Daoy (cell line): ENCODE measurements at places on chromosomes 12 and 14.

DNA sequence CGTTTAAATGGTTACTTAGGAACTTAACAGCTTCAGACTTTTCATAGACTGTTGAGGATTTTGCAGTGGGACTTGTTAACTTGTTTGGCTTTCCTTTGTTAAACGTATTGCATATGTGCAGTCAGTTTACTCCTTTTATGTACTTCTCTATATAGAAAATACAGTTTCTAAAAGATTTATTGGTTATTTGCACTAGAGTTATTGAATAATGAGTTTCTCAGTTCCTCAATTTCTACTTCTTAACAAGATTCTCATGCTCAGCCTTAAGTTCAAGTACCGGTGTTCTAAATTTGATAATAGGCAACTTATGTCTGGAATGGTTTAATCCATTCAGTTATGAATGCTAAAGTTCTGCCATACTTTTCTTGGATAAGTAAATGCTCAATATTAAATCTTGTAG, 919 bp downstream of the PSMA3 start:
- no peak for DNase-seq

DNA sequence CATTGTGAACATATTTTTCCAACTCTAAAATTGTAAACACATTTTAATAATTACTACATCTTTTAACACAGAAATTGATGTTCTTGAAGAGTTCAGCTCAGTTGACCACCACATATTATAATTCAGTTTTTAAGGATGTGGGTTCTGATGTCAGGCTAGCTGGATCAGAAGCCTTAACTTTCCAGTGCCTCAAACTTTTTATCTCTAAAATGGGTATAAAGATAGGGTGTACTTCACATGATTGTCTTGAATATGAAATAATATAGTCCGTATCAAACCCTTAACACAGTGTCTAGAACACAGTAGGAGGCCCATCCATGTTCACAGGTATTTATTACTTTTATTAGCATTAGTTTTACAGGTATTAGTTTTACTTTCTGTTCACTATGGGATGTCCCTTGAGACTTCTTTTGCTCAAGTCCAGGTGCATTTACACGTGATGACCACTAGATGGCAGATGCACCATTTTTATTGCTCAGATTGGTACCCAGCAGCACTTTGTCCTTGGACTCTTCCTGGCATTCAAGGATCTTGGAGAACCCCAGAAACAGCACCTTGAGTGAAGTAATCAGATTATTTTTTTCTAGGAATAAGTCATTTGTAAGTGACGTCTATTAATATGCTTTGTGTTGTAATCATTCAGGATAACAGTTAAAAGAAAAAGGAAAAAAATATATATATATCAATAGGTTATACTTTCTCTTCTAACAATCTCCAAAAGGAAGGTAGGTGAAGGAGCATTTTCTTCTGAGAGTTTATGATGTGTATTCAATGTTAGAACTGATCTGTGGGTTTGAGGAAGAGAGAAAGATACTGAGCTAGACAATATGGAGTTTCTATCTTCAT, 580.2 kb downstream of the ETNK1 start:
- DNase-seq: peak; percentile 53

DNA sequence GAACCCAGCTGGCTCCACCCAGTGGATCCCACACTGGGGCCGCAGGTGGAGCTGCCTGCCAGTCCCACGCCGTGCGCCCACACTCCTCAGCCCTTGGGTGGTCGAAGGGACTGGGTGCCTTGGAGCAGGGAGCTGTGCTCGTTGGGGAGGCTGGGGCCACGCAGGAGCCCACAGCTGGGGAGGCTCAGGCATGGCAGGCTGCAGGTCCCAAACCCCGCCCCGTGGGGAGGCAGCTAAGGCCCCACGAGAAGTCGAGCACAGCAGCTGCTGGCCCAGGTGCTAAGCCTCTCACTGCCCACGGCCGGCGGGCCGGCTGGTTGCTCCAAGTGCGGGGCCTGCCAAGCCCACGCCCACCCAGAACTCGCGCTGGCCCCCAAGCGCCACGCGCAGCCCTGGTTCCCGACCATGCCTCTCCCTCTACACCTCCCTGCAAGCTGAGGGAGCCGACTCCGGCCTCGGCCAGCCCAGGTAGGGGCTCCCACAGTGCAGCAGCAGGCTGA, 56.2 kb downstream of the ANO2 start:
- no peak for DNase-seq

DNA sequence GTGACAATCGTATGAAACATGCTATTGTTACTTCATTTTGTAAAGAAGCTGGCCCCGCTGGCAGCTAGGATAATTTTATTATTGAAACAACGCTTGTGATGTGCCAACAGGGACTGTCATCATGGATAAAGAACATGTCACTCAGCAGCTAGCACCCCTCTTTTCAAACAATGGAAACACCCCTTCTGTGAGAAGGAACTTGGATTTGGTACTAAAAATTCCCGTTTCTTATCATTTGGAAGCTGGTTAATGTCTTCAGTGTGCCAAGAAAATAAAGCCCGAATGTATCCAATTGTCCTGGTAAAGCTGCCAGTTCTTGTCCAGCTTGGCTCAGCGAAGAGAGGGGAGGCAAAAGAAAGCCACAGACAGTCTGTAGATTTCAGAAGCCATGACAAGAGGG, 186.6 kb downstream of the PHLDA1 start:
- DNase-seq: no peak

DNA sequence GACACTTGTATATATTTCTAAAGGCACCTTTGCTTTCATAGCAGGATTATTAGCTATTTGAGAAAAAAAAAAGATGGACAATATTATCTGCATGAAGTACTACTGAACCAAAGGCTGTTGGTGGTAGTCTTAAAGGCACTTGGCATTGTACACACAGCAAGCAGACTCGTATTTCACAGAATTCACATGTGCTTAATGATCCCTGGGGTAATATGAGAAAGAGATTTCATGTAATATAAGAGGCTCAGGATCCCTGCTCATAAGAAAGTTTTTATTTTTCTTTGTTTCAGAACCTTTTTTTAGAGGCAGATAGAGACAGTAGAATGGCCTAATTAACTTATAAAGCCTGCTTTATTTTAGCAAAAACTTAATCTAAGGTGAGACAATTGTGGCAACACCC, 59.5 kb downstream of the SYNE2 start:
- DNase-seq: no peak

DNA sequence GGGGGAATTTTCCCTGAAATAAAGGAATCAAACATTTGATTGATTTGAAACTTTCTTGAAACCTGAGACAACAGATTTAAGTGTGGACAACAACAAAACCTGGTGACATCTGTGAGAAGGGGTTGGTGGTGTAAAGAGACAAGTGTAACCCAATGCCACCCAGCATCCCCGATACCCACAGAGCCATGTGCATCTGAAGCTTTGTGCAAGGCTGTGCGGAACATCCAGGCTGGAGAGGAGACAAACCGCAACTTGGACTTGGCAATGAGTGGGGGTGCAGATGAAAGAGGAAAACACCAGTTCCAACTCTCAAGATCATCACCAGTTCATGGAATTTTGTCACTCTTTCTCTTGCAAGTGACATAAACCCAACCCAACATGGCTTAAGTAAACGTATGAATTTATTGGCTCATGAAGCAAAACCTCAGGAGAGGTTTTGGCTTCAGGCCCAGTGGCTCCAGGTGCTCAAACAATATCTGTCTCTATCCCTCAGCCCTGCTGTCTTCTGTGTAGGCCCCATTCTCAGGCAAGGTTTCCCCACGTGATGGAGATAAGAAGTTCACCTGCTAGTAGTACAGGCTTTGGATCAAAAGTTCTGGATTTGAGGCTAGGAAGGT, 55.2 kb upstream of the NTF3 start:
- no peak for DNase-seq

DNA sequence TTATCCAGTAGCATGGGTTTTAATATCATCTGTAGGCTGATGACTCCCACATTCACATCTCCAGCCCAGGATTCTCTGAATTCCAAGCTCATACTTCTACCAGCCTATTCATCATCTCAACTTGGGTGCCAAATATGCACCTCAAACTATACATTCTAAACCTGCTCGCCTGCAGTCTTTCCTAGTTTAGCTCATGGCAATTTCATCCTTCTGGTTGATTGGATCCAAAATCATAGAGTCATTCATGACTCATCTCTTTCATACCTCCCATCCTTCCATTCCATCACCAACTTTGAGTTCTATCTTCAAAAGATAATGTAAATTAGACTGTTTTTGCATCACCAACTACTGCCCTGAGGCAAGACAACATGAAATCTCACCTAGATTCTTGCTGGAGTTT, 99.7 kb upstream of the EGLN3 start:
- no peak for DNase-seq

DNA sequence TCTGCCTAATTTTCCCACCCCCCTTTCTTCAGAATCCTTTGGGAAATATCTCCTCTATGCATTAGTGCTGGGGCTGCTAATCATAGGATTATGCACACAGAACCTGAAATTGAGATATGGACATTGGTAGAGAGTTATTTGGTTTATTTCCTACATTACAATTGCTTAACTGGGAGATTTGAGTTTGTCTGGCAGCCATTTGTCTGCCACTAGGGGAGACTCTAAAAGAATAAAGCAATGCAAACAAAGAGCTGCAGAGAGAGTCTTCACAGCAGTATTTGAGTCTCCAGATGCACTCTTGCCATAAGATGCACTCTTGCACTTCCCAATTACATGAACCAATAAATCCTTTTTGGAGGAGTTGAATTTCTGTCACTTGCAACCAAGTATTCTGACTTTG, 12.0 kb upstream of the PCNX4 start:
- DNase-seq: no peak

DNA sequence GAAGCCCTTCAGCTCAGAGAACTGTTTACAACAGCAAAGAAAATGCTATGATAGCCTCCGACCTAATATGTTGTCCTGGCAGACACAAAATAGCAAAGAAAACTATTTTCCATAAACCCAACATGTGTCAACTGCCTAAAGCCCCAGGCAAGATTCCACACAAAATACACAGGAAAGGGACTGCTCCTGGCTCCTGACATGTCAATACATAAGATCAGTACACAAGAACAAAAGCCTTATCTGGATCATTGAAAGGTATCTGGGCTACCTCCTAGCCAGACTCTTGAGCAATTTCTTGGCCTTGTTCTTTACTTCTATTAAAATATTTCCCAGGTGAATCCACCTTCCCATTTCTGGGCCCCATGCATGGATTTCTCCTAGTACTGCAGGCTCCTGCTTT, 242.3 kb upstream of the GRIP1 start:
- no peak for DNase-seq

DNA sequence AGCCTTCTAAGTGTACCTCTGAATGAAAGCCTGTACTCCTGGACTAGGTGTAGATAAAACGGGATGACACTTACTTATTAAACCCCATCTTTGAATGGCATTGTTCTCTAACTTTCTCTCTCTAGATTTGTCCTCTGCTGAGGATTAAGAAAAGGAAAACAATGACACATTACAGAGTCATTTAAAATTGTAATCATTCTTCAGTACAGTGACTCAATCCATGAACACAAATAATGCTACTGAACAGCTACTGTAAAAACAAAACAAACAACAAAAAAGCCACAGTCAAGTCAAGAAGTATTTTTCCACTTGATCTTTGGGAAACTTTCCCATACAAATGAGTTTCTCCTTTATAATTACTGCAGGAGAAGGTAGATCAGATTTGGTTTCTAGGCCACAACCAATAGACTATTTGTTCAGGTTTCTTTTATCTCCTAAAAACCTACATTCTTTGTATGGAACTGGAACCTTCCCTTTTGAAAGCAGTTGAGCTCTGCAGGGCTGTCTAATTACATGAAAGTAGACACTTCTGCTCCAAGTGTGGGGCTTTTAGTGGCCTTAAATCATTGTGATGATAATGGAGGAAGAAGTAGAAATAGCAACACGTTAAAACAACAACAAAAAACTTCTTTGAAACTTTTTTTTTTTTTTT, 219.1 kb downstream of the ESR2 start:
- DNase-seq: no peak

DNA sequence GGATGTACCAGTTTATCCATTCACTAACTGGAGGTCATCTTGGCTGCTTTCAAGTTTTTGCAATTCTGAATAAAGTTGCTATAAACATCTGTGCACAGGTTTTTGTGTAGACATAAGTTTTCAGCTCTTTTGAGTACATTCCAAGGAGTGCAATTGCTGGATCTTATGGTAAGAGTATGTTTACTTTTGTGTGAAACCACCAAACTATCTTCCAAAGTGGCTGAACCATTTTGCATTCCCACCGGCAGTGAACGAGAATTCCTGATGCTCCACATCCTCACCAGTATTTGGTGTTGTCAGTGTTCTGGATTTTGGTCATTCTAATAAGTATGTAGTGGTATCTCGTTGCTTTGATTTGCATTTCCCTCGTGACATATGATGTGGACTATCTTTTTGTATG, 150.5 kb upstream of the BCL2L14 start:
- DNase-seq: no peak

DNA sequence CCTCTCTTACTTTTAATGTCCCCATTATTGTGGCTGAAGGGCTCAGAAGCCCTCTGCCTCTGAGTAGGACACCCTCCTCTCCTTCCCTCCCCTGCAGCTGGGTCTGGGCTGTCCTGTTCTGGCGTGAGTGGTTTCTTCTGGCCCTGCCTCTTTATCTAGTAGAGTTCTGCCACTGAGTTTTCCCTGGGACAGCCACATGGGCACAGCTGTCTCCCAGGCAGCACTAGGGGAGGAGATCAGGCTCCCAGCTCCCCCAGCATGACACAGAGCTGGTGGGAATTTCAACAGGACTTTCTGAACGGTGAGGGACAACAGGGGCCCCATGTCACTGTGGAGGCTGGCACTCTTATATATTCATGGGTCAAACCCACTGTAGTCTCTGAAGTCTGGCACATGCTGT, 21.4 kb downstream of the TMEM132C start:
- DNase-seq: no peak

- peak; percentile 94 for DNase-seq
These were observed 25.6 kb upstream of the KRAS start for GRCh38 chr12:25276199-25276937.

DNA sequence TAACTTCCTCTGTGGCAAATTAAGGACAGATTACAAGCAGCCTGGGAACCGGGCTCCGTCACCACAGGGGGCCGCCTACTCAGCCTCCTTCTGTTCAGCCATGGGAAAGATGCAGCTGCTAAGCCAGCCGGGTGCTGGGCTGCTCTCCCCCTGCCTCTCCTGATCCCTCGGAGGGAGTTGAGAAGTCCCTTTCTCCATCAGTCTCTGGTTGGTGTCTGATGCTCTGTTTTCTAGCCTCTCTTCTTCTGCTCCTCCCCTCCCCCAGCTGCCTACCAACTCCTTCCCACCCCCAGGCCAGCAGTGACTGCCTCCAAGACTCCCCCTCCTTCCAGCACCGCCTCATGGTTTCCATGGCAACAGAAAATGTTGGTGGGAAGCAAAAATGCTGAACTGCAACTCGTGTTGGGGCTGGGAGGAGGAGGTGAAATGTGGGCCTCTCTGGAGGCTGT, 486.7 kb downstream of the APAF1 start:
- DNase-seq: peak; percentile 50

DNA sequence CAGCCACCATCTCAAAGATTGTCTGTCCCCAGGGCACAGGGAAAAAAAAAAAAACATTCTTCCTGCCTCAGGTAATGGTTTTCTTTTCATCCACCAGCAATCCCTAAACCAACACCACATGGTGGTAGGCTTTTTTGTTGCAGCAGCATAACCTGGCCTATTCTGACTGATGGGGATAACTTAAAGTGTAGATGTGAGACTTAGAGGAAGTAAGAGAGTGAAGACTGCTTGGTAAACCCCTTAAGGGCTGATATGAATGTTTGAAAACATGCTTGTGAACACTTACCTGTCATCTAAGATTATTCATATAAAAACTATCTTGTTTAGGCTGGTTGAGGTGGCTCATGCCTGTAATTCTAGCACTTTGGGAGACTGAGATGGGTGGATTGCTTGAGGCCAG, 130.2 kb upstream of the RAP1B start:
- DNase-seq: no peak
